ENCODE measurements at places on chromosomes 6 and 20.

DNA sequence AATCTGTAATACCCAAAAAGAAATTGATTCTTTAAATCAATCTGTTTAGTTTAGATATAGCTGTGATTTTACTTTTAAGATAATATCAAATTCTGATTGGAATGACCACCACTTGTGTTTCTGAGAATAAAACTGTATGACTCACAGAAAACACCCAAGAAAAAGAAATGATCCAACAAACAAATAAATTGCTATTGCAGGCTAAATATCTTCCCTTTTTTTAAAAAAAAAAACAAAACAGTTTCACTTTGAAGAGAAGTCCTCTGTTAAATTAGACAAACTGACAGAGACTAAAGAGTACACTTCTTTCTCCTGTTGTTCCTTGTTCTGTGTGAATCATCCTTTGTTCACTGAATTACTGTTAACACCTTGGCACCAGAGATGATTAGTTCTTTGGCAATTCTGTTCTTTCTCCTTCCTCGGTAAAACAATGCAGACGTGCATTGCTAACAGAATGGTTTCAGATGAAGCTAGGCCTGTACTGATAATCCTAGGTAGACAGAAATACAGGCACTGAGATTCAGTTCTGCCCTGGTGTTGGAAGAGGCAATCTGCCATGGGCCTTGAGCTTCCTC is 895.2 kb upstream of the CITED2 start:
- no peak for ATAC-seq

GRCh38 chr20:13424174-13424833 is 203.2 kb downstream of the ISM1 start:
- ATAC-seq, result no peak

GRCh38 chr6:80605165-80605989 is 498.9 kb downstream of the BCKDHB start:
- no peak for ATAC-seq

- ATAC-seq, result no peak
Measured at GRCh38 chr20:37781626-37782025, 87.8 kb downstream of the CTNNBL1 start.

DNA sequence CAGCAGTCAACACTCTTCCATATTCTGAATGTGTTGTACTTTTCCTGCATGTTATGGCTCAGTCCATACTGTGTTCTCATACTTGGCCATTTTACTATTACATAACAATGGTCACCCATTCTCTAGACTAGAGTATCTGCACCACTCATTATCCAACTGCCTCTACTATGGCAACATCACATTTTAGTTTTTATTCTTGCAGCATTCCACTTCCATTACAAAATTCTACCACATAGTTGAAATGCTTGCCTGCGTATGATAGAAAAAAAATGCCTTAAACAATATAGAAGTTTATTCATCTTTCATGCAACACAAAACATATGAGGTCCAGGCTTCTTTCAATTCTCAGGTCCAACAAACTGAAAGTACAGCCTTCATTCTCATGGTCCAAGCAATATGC is 128.0 kb downstream of the TENT5A start:
- no peak for ATAC-seq

DNA sequence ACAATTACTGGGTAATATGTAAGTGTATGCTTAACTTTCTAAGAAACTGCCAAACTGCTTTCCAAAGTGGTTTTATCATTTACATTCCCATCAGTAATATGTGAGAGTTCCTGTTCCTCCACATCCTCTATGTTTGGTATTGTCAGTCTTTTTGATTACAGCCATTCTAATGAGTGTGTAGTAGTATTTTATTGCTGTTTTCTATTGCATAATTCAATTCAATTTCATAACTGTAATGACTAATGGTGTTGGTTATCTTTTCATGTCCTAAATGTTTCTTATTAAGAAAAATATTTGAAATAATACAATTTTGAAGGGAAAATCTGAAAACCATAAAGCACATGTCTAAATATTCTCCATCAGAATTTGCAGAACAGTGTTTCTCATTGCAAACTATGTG is 119.3 kb downstream of the MAP3K7 start:
- ATAC-seq, result no peak

GRCh38 chr20:37365760-37366638 is 20.1 kb downstream of the SRC start:
- ATAC-seq, result peak; percentile 87

GRCh38 chr6:1233924-1234323 is 78.0 kb upstream of the FOXQ1 start:
- ATAC-seq, result no peak

GRCh38 chr6:12957321-12958051 is 240.9 kb downstream of the PHACTR1 start:
- ATAC-seq, result peak; percentile 72

DNA sequence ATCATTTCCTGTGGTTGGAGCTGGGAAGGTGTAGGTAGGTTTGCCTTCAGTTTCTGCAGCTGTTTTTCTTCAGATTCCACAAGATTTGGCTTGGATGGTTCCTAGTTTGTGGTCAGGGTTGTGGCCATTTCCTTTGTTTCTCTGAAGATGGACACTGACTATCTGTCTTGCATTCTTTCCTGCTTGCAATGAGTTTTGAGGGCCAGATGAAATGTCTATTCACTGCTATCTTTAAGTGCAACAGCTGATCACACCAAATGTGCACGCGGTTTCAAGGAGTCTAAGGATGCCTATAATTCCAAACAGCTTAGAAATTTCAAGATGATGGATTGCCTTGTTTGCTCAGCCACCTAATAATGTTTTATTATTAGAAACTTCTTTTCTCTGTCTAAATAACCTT is 28.4 kb downstream of the IL20RA start:
- ATAC-seq, result no peak

GRCh38 chr6:13302751-13303667 is 25.3 kb downstream of the TBC1D7 start:
- ATAC-seq, result peak; percentile 82

GRCh38 chr20:25062841-25063240 is 4.9 kb upstream of the ACSS1 start:
- no peak for ATAC-seq

DNA sequence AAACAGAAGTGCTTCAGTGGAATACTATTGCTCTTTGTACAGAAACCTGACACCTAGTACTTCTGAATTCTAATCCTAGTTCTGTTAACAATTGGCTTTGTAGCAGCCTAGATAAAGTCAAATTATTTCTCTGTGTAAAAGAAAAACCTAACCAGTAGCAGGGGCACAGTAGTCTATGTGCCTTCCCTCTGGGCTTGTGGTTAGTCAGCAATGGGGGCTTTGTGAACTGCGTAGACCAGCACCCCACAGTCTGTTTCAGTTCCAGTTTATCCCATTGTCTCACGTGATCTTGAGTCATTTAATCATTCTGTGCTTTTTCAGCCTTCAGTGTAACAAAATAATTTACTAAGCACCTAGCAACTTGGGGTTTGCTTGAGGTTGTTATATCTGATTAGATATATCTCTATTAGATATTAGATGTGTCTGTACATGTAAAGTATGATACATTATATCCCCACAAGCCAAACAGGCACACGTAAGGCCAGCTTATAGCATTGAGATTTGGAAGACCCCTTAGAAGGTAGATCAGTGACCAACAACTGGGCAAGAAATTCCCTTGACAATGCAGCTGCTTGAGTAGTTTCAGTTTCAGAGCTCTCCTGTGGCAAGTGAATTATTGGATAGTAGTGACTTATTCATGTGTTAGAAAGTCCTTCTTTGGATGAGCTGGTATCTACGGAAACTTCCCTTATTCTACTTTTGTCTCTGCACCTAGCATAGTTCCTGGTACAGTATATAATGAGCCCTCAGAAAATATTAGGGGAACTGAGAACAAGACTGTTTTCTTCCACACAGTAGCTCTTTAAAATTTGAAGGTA is 27.9 kb upstream of the CCR6 start:
- peak; percentile 84 for ATAC-seq

DNA sequence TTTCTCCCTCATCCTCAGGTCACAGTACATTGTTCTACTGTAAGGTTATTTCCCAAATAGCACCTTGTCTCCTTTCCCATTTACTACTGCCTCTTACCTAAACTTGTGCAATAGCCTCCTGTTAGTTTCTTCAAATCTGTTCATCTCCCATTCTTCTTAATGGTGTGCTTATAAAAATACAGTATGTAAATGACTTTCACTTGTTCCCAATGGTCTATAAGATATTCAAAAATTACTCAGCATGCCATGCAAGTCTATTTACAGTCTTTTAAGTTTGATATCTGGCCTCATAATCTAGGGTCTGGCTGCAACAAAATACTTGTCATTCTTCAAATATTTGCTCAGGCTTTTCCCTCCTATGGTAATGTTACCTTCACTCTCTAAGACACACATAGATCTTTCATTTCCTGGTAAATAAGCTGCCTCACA is 31.5 kb upstream of the RHAG start:
- no peak for ATAC-seq

Measured in stimulated activated memory B cell treated with anti-CD40 and anti-IgM and Interleukin-4, amounts not matched to agents 10 μg/mL and 1 μg/mL and 100 μg/mL, for 72 hours (primary cell).